ENCODE measurements at places on chromosomes 3 and 15.

- DNase-seq, result no peak
Observed at GRCh38 chr3:101809178-101810021, 30.4 kb downstream of the NXPE3 start.

- no peak for DNase-seq
Observed at GRCh38 chr3:43913036-43913948, 222.6 kb downstream of the ABHD5 start.

DNA sequence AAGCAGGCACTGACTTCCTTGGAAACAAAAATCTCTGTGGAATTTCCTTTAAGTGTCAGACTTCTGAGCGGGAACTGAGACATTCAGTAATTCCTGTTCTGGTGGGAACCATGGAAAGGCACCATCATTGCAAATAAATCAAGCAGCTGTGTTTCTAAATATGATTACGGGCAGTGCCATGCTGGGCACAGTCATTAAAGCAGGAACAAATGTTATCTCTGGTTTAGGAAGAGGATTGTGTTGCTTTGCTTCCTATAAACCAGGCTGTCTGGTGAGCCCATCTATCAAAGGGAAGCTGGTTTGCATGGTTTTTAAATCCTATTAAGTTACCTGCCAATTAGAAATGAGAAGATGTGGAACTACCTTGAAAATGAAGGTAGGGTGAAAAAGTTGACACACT lies 86.7 kb downstream of the EBLN2 start:
- DNase-seq, result no peak

GRCh38 chr15:62211348-62211747 lies 46.3 kb upstream of the C2CD4B start:
- DNase-seq, result no peak

- no peak for DNase-seq
Observed at GRCh38 chr3:66411474-66411873, 89.3 kb downstream of the LRIG1 start.

DNA sequence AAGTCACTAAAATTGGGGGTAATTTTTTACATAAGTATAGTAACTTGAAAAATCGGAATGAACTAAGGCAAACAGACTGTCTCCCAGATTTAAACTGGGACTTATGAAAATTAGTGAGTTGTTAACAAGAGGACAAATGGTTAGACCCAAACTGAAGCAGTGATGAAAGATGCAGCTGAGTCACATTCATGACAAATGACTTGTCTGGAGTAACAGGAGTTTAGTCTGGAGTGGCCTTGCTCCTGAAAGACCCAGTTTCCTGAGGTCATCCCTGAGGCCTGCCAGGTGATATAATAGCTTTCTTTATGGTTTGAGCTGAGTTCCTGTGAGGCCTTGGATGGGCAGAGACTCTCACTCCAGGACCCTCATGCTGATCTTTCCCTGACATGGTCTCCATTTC lies 9.6 kb upstream of the CTDSPL start:
- DNase-seq, result no peak

- DNase-seq, result no peak
Observed at GRCh38 chr3:3286014-3286413, 106.5 kb upstream of the CRBN start.

GRCh38 chr3:170848292-170848917 lies 21.6 kb downstream of the RPL22L1 start:
- no peak for DNase-seq

DNA sequence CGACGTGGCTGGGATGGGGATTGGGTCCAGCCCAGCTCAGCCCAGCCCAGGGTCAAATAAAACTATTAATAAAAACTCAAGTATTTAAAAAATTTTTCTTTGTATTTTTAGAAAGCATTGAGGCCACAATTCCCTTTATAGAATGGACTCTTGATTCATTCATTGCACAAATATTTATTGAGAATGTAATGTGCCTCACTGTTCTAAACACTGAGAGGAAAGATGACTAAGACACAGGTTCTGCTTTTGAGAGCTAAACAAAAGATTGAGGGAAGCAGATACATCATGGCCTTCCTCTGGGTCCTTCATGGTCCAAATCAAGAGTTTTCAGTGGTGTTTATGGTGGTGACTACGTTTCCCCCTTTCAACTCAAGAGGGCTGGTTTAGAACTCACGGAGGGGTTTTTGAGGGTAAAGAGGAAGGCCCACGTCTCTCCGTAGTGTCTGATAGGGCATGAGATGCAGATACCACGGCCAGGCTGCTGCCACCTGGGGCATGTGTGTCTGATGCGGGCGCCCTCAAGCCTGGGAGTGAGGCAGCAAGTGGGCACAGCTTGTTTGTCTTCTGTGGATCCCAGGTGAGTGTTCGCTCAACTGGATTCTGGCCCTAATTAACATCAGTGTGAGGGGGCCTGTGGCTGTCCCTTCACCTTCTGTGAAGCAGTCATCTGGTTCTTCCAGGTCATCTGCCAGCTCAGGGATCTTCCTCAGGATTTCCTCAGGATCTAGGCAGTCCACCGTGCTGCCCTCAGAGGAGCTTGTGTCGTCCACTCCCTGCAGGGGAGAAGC lies 73.5 kb upstream of the SCN5A start:
- no peak for DNase-seq

DNA sequence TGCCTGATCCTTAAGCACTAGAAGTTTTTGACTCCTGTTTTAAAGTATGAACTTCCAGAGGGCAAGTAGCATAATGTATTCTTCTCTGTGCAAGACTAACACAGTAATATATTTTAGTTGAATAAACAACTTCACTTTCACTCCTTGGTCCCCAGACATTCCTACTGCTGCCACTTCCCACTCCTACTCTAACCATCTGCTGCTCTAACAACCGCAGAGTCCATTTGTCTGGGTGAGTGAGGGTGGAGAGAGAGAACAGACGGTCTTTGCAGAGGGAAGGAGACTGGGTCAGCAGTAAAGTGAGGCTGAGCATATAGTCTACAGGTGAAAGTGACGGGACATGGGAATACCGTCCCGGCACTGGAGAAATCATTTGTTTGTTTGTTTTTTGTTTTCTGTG lies 301.0 kb upstream of the SLCO3A1 start:
- no peak for DNase-seq

- no peak for DNase-seq
Observed at GRCh38 chr3:120280026-120280425, 5.0 kb downstream of the GPR156 start.

DNA sequence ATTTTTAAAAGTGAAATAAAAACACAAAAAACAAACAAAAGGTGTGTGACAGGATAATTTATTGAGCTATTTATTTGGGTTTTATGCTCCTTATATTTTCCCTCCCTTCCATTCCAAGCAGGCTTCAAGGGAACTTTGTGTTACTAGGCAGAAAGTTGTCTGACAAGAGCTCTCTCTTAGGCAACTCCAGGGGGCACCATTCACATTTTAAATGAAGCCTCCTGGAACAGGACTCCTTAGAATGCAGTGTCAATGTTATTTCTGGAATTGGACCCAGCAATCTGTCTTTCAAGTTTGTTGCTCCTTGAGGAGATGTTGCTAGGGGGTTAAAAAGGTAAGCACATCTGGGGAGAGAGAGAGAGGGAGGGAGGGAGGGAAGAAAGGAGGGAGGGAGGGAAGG lies 5.4 kb upstream of the RFX7 start:
- DNase-seq, result no peak

DNA sequence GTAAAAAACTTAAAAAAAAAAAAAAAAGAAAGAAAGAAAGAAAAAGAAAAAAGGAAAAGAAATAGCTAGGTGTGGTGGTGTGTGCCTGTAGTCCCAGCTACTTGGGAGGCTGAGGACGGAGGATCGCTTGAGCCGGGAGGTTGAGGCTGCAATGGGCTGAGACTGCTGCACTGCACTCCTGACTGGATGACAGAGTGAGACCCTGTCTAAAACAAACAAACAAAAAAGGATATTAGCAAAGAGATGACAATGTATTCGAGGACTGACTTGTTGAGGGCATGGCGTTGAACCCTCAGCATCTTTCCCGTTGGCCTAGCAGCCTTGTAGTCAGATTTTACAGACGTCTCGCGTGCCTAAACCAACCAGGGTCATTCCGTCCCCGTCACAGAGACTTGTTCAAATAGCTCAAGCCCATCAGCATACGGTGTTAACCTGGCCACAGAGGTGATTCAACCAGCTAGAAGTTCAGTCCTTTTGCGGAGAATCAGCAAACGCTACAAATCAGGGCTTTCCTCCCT lies 528 bp upstream of the NIT2 start:
- no peak for DNase-seq

DNA sequence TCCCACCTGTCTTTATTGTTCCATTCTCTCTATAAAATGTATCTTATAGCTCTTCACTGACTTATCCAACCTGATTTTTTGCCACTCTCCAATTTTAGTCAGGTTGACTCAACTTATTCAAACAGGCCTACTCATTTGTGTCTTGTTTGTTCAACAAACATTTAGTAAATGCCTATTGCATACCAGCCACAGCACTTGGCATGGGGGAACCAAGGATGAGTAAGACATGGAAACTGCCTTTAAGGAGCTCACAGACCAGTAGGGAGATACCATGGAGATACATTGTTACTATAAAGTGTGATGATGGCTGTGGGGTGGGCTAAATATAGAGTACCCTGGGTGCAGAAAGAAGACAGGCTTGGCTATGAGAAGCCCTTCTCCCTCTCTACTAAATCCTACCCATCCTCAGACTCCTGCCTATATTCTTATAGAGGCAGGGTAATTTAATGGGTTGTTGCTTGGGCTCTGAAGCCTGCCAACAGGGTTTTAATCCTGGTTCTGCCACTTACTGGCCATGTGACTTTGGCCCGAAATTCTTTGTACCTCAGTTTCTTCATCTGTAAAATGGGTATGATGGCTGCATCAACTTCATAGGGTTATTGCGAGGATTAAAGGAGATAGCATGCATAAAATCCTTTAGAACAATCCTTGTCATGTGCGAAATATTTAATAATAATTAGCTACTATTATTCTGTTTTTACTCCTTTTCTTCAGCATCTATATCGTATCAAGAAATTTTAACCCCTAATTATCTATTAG lies 348.5 kb upstream of the UMPS start:
- DNase-seq, result no peak

DNA sequence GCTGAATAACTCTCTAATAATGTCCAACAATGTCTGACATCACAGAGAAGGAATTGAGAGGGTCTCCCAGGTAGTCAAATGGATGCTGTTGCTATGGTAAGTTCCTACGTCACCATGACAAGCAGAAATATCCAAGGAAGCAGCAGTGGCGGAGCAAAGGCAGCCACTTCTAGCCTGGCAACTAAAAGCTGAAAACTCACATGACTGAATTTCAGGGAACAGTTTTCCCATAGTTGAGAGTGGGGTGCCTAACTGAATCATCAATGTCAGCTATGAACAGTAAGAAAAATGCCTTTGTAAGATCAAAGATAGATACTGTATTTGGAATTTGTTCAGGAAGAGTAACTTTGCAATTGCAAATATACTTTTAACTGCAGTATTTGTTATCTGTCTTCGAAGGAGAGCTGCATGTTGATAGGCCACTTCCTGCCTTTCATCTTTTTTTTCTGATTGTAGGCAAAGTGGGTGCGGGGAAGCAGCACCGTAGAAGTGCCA lies 161.7 kb downstream of the BBX start:
- no peak for DNase-seq

GRCh38 chr15:85582131-85583079 lies 202.0 kb downstream of the AKAP13 start:
- no peak for DNase-seq

- no peak for DNase-seq
Observed at GRCh38 chr3:71072986-71073385, 510.5 kb downstream of the FOXP1 start.

GRCh38 chr15:92666780-92667179 lies 11.2 kb upstream of the FAM174B start:
- no peak for DNase-seq

- no peak for DNase-seq
Observed at GRCh38 chr3:60202052-60202726, 1049.1 kb downstream of the FHIT start.

GRCh38 chr15:64767203-64767602 lies 8.2 kb downstream of the RBPMS2 start:
- no peak for DNase-seq

DNA sequence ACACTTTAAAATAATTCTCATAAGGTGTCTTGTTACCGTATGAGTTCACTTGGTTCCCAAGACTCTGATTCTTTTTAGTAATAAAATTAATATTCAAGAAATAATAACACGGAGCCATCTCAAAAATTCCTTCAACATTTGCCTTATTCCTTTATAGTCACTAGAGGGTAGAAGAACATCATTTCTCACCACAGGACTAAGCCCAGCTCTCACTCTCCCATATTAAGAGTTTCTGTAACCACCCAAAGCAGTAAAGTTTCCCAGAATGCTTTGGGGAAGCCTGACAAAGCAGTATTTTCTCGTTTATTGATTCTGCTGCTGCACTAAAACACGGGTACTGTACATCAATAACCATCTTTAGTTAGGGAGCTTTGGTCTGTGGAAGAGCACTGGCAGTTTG lies 114.9 kb downstream of the MCTP2 start:
- DNase-seq, result no peak

DNA sequence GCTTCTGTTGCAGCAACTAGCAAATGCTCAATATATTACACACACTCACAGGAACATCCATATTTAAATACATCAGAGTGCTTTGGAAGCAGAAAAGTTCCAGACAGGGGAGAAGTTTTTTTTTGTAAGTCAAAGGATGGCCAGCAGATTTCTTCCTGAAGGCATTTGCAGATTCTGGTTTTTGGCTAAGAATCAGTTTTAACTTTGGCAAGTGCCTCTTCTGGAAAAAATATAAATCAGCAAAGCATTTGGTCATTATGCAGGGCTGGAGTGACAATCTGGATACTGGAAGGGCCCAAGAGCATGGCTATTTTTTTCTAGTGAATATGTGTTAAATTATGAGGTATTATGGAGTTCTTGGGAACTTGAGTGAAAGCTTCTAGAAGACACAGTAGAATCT lies 495.3 kb upstream of the ARPP21 start:
- DNase-seq, result no peak

GRCh38 chr15:33191591-33191990 lies 2.9 kb downstream of the FMN1 start:
- DNase-seq, result no peak

DNA sequence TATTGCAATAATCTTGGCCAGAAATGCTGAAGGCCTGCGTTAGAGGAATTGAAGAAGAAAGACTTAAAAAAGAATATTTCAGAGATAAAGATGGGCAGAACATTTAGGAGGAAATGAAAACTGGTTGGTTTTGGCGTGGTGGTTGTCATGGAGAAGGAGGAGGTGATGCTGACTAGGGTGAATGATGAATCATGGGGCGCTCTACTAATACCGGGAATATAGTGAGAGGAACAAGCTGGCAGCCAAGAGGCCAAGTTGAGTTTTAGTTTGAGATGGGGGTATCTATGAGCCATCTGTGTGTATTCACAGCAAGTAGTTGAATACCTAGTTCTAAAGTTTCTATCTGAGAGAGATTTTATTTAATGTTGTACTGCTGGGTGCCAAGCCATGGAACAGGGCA lies 6.8 kb upstream of the GAP43 start:
- DNase-seq, result no peak

- DNase-seq, result no peak
Observed at GRCh38 chr15:65985387-65985786, 116.1 kb downstream of the RAB11A start.

GRCh38 chr3:184685646-184686045 lies 26.2 kb downstream of the MAGEF1 start:
- no peak for DNase-seq

- no peak for DNase-seq
Observed at GRCh38 chr3:173009410-173009809, 131.6 kb downstream of the SPATA16 start.
